ENCODE measurements at places on chromosomes 2 and 18.

DNA sequence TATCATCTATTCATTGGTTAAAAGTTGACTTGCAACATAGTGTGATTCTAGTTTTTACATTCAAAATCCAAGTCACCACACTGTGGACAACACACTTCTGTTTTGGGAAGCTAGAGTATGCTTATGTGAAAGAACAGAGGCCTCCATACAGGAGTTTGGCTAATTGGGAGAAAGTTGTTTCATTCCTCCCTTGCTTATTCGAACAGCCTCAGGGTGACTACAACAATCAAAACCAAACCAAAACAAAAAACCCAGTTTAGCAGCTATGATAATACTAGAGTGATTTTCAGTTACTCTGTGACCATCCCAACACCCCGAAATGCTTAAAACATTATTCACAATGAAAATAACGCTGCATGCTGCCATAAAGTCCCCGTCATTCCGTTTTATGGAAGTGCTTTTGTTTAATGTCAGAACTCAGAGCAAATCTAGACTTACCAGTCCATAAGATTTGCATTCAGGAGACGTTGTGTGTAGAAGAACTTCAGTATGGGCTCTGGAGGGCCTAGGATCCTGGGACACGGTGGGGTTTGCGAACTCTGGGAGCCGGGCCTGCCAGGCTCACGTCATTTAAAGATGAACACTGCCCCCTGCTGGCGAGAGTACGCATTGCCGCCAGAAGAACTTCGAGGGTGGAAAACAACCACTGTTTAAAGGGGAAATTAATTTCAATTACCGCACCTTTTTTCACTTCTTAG is 111.4 kb downstream of the FTCDNL1 start:
- peak; percentile 25 for DNase-seq

DNA sequence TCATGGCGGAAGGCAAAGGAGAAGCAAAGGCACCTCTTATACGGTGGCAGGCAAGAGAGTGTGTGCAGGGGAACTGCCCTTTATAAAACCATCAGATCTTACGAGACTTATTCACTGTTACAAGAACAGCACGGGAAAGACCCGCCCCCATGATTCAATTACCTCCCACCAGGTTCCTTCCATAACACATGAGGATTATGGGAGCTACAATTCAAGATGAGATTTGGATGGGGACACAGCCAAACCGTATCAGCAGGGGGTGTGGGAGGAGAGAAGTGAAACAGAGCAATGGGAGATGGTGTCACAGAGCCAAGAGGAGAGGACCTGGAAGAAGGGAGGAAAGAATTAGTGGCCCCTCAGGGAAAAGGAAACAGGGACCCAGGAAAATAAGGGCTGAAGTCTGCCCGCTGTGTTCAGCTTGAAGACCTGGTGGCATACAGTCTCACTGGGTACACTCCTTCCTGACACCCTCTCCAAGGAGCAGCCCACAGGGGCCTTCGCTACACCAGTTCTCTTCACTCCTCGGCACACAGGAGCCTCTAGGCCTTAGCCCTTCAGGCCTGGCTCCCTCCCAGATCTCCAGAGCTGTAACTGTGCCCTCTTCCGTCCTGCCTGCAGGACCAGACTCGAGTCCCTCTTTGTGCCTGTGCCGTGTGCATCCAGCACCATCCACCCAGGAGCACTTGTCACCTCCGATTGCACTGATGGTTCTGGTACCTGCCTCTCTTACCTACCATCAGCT is 262.1 kb downstream of the EIPR1 start:
- DNase-seq, result no peak

GRCh38 chr2:69581774-69582581 is 61.6 kb downstream of the AAK1 start:
- no peak for DNase-seq

DNA sequence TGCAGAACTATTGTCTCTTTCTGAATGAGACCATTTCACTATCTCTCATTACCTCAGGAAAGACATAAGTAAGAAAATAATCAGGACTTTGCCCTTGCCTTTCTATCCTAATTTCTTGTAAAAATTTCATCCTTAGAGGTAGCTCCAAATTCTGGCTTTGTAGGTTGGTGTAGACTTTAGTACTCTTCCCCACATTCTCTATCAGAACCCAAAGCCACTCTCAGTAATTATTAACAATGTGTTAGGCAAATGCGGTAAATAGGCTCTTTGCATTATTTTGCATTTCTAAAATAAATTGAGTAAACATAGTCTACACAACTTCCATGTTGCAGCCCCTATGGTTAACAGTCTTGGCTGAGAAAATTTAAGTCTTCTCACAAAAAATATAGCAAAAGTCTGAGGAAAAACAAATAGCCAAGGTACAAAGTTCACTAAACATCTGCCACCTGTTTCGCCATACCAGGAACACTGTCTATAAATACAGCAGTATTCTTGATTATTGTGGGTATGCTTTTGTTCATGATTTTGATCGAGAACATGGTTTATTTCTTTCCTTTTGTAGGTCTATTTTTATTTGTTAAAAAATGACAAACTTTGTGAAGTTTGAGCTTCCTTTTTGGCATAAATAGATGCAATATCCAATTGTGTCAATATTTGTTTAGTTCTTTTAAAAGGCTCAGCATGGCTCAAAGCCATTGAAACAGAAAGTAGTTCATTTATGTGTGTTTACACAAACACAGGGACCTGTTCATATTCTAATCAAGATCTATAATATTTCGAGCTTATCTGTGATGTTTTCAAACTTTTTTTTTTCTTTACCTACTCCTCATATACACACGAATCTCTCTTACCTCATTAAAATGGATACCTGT is 1061.5 kb downstream of the CNTNAP5 start:
- DNase-seq, result no peak

- DNase-seq, result no peak
Measured at GRCh38 chr2:105537466-105537865, 138.6 kb upstream of the FHL2 start.
